Stimulated activated CD4-positive, alpha-beta T cell treated with anti-CD3 and anti-CD28 coated beads, Interleukin-2, amount 100 ng/mL, for 4 hours (primary cell): ENCODE measurements at places on chromosomes 5 and 9.

- DNase-seq, result no peak
These were observed 307.2 kb downstream of the GADD45G start for GRCh38 chr9:89911721-89912604.

DNA sequence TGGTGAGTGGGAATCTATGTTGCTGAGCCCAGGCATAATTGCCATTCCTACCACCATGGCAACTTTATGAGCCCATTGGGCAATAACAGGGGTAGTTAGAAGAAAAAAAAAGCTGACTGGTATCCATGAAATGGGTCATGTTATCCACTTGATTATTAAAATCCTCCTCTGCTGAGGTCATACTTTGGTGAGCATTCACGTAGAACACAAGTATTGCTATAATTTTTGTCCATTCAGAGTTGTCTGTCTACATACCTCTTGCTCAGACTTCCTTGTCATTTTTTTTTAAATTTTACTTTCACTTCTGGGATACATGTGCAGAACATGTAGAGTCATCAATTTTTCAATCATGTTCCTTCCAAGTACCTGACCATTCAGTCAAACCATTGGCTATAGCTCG lies 780.8 kb upstream of the ARRDC3 start:
- no peak for DNase-seq

- DNase-seq, result no peak
These were observed 25.7 kb downstream of the SLC1A1 start for GRCh38 chr9:4515958-4516375.

DNA sequence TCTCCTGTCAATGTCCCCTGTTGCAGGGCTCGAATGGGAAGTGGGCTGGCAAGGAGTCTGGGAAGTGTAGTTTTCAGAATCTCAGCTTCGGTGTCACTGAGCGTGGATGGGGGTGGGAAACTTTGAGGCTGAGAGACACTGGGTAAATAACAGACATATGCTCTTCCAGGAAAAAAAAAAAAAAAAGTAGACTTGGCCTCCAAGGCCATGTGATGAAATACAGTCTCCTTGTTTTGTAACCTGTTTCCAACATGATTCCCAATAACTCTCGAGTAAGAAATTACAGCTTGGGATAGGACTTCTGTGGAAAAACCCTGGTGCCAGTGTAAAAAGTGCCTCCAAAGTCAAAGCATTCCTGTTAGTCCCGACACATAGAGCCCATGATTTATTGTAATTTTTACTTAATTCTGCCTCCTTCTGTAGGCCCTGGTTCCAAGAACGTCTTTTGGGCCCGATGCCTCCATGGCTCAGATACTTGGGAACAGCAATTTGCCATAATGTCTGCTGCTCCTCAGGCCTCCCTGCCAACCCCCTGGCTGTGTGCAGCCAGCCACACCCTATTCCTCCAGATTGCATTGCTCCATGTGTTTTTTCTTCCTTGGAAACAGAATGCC lies 119.5 kb upstream of the TNC start:
- no peak for DNase-seq

GRCh38 chr9:114282926-114283325 lies 40.0 kb upstream of the ORM1 start:
- DNase-seq, result no peak
